Calu3 (cell line): ENCODE measurements at places on chromosomes 5 and 9. TPM values are rescaled to one million over a fixed set of nuclear protein-coding genes. Genes with fewer than 3 reads are reported as not detected.

DNA sequence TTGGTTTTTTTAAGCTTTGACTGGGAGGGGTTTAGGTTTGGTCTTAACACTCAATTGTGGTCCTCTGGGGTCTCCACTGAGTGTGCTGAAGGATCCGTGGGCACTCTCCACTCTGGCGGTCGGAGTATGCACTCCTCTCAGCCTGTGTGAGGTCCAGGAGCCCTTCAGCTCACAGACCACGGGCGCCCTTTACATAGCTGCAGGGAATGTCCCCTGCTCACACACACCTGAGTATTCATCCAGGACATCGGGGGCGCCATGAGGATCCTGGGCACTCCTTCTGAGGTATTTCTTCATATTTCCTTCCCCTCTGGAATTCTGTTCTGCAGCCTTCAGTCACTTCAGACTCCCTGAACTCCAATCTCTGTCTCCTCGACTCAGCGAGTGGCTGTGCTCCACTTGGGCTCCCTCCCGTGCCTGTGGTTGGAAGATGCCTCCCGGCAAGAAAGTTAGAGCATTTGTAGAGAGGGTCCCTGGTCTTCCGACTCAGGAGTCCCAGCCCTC, 12.5 kb downstream of the TRIP13 start:
- no peak for DNase-seq

GRCh38 chr5:74549384-74549783, 91.1 kb downstream of the ENC1 start:
- DNase-seq = no peak

- DNase-seq = peak; percentile 2
These were observed 576.7 kb upstream of the ZNF462 start for GRCh38 chr9:106286249-106286648.

DNA sequence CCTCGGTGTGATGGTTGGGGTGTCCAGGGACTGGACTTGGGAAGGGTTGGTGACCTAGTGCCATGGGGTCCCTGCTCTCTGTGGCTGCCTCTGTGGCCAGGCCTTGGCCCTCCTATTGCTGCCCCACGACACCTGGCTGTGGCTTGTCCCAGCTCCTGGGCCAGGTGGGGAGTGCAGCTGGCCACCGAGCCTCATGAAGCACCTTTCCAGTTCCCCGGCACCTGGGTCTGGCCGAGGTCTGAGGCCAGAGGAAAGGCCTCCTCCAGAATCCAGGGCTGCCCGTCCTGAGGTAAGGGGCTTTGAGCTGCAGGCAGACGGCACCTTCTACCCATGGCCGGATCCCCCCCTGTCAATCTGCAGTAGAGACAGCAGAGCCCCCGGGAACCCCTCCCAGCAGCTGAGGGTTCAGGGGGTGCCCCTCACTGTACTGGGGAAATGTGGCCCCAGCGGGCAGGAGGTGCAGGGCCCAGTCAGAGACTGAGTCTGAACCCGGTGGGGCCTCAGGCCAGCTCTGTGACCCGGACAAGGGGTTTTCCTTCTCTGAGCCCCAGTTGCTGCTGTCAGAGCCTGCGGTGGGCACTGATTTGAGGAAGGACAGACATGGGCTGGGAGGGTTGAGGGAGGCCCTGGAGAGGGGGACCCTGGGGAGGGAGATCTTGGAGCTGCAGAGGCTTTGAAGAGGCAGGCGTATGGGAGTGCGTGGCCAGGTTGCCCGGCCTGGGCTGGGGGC, 54.5 kb downstream of the RXRA start:
- no peak for DNase-seq

DNA sequence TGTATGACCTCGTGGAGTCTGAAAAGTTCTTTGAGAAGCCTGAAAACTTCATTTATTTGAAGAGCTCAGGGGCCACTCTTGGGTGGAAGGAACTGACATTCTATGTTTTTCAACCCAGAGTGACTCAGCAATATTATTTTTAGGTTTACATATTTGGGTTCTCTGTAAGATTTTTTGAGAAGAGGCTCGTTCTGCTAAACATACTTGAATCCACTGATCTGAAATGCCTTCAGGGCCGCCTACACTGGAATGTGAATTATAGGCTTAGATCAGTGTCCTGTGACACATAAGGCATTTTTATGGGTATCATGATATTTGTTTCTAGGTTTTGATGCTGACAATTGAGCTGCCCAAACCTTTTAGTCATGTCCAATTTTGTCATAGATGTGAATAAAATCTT, 86.2 kb downstream of the PSAT1 start:
- no peak for DNase-seq

DNA sequence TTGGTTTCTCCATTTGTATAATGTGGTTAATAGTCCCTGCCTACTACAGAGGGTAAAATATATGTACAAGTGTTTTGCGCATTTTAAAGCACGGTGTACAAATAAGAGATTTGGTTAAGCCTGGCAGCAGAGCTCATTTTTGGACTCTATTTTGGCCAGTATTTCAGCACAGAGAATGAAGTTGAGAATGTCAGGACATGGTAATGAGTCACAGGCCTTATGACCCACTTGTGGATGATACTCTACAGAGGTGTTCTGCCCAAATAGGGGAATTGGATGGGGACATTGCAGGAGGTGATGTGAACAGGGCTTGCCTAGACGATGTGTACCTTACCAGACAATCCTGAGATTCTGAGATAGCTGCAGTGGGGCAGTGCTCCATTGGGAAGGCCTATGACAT, 50.6 kb downstream of the MELK start:
- DNase-seq = no peak

CCDC183 gene
- total RNA-seq = 0.38 TPM in 1 of 2 replicates, not detected in the other

DNA sequence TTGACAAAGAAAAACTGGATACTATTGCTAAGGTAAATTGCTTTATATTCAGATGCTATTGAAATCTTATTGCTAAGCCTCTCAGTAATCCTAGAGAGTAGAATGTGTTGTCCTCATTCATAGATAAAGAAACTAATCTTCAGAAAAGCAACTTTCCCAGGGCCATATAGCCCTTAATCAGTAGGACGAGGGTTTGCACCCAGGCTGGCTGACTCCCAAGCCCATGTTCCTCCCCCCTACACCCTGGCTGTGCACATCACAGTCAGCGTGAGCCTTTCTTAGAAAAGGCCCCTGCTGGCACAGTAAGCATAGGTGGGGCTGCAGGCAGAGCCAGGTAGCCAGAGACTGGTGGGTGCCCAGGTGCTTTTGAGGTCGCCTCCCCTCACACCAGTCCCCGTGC, 15.8 kb upstream of the GLIPR2 start:
- no peak for DNase-seq

CD14 gene
- total RNA-seq = 0.73 and 1.1 TPM in 2 replicates

- DNase-seq = no peak
These were observed 169.1 kb downstream of the COL23A1 start for GRCh38 chr5:178421128-178421527.

DNA sequence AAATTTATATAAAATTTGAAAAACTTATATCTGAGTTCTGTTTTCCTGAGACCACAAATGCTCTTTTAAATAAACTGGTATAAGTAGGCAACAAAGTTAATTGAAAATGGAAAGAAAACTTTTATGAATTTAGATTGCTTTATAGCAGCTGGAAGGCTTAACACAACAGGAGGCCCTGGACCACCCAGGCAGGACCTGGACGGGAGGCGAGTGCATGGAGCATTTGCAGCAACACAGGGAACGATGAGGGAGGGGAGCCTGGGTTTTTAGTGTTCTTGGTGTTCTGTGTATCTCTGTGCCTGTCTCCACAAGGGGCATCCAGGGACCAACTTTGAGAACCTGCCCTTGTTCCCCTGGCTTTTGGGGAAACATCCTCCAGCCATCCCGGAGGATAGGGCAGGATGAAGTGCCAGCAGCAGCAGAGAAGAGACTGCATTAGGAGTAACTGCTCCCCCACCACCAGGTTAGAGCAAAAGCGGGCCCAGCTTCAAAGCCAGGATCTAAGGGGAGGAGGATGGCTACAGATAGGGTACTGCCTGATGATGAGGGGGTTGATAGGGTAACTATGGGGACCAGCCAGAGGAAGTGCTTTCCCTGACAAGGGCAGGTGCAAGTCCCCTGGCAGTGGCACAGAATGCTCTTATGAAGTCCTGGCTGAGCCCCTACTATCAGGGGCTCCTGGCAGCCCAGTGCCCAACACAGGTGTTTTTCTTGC, 6.7 kb upstream of the SPATA31E1 start:
- DNase-seq = no peak

- DNase-seq = no peak
These were observed 185.7 kb upstream of the VCAN start for GRCh38 chr5:83285661-83286398.

LPAR1 gene
- total RNA-seq = 6.3 and 7.1 TPM in 2 replicates

- peak; percentile 26 for DNase-seq
These were observed 155.2 kb downstream of the GAS1 start for GRCh38 chr9:86792136-86792535.

DNA sequence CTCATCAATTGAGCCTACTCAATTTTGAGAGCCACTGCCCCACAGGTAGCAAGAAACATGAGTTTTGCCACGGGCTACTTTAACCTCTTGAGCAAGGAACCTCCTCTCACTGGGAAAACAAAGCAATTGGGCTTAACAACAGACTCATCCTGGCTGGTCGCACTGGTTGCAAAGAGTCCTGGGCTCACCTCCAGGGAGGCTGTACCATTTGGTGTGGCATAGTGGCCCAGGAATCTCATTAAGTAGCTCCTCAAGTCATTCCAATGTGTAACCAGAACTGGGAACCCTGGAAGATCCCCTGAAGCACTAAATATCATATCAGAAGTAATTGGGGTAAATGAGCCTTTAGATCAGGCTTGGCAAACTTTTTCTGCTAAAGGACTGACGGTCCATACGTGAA, 78.5 kb downstream of the MYO10 start:
- no peak for DNase-seq

MYO10 gene
- 69.6 and 101 TPM in 2 replicates for total RNA-seq

- peak; percentile 80 for DNase-seq
These were observed 50.7 kb upstream of the VLDLR start for GRCh38 chr9:2570615-2571479.

DNA sequence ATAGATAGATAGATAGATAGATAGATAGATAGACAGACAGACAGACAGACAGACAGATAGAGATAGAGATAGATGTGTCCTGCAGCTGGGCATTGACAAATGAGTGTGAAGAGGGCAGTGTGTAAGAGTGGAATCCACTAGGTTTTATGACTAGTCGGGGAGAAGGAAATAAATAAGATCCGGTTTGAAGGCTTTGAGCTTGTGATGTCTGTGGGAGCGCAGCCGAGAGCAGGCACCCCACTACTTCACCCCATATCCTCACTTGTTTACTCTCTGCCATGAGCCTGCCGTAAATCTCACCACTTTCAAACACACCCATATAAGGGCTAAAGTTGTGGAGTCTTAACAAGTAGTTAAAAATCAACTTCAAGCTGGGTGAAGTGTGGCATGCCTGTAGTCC, 1.4 kb upstream of the SUSD1 start:
- DNase-seq = no peak

- DNase-seq = no peak
These were observed 38.8 kb downstream of the STC2 start for GRCh38 chr5:173289372-173289771.

- no peak for DNase-seq
These were observed 368.5 kb downstream of the DTWD2 start for GRCh38 chr5:118619823-118620222.

DNA sequence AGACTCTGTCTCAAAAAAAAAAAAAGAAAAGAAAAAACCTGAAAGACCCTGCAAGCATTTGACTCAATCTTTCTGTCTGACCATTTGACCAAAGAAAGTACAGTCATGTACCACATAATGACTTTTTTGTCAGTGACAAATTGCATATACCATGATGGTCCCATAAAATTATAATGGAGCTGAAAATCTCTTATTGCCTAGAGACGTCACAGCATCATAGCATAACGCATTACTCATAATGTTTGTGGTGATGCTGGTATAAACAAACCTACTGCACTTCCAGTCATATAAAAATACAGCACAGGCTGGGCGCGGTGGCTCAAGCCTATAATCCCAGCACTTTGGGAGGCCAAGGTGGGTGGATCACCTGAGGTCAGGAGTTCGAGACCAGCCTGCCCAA, 10.5 kb downstream of the ECM2 start:
- no peak for DNase-seq

DNA sequence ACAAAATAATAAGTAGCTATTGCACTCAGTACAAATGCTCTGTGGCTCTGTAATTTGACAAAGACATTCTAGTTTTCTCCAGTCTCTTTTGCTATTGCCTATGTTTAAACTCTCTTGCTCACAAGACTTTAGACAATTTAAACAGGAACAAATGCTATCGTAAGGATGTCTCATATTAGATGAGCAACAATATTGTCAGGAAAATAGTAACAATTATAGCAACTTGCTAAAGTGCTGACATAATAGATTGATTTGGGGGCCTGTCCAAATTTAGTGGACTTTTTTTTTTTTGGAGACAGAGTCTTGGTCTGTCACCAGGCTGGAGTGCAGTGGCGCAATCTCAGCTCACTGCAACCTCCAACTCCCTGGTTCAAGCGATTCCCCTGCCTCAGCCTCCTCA, 11.8 kb downstream of the KIF2A start:
- DNase-seq = no peak

GRCh38 chr9:131407717-131408195, 13.9 kb downstream of the PRRC2B start:
- DNase-seq = no peak

- DNase-seq = peak; percentile 13
These were observed 23.7 kb upstream of the LOX start for GRCh38 chr5:122101636-122102285.

GRCh38 chr9:121958530-121958929, 134.6 kb downstream of the TTLL11 start:
- no peak for DNase-seq

GRCh38 chr9:120740132-120740531, 25.9 kb upstream of the MEGF9 start:
- DNase-seq = no peak

GRCh38 chr9:127221695-127222094, 42.9 kb upstream of the GARNL3 start:
- no peak for DNase-seq

GRCh38 chr5:14316471-14316870, 173.3 kb downstream of the TRIO start:
- no peak for DNase-seq

NEUROG1 gene
- not detected in 2 replicates for total RNA-seq

DNA sequence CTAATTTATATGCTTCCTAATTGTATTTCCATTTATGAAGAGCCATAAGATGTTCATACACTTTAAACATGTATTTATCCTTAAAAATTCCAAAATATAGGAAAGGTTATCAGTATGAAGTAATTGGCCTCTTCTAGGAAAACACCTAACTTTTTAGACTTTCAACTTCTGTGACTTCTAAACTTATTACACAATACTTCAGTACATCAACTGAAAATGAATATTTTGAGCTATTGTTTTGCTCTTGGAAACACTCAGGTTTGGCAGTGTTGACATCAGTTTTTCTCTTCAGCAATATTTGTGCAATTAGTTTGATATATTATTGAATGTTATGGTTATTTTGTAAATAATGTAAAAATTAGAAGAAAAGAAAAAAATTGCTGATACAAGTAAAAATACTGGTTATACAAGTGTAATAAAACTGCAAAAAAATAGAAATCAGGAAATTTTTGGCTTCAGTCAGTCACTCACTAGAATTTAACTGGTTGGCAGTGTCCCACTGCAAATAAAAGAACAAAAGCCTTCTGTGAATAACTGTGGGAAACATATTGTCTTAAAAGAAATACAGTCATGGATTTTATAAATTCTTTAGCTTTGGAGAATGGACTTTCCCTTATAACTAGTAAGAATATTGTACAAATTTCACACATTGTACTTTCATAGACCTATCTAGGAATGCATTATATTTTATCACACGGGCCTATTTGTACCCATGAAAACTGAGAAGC, 635.9 kb downstream of the TLE1 start:
- DNase-seq = no peak
